ENCODE measurements at places on chromosomes 1 and 21.

DNA sequence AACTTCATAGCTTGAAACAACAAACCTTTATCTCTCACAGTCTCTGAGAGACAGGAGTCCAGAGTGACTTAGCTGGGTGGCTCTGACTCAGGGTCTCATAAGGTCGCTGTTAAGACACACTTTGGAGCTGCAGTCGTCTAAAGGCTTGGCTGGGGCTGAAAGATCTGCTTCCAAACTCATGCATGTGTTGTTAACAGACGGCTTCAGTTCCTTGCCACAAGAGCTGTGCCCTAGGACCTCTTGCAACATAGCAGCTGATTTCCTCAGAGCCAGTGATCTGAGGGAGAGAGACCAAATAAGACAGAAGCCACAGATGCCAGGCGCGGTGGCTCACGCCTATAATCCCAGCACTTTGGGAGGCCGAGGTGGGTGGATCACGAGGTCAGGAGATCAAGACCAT lies 176.8 kb downstream of the DISC1 start:
- no peak for DNase-seq

GRCh38 chr21:46253610-46254124 lies 25.1 kb upstream of the LSS start:
- no peak for DNase-seq

GRCh38 chr1:54391450-54392209 lies 14.6 kb downstream of the SSBP3 start:
- DNase-seq = no peak

- DNase-seq = no peak
Measured at GRCh38 chr1:229889031-229889517, 178.0 kb upstream of the GALNT2 start.

GRCh38 chr1:17711941-17712340 lies 43.2 kb upstream of the ACTL8 start:
- DNase-seq = no peak

DNA sequence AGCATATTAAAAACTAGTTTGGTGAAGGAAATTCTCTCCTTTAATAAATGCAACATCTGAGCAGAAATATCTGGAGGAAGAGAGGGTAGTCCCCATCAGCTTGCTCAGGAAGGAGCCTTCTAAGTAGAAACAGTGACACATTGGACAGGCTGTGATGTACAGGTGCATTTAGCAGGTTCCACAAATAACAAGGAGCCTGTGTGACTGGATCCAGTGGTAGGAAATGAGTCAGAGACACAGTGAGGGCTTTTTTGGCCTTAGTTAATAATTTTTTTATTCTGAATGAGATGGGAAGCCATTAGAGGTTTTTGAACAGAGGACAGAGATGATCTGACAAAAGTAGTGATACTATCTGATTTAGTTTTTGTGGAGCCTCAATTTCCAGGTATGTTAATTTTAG lies 738.9 kb upstream of the PTBP2 start:
- DNase-seq = no peak

DNA sequence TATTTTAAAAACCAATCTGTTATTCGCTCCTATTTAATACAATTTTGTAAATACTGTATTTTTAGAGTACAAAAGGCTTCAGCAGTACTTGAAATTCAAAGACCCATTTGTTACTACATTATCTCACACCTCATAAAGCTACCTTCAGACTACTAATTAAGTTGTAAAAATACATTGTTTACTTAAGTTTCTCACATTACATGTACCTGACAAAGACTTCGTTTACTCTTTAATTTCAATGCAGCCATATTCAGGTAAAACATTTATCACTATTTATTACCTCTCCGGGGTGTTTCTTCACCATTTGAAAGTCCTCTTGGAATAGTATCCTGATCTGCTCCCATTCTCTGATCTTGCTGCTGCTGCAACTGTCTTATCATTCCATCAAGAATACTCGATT lies 55.2 kb downstream of the BRWD1 start:
- DNase-seq = no peak

GRCh38 chr1:220369511-220369910 lies 97.3 kb upstream of the RAB3GAP2 start:
- no peak for DNase-seq

DNA sequence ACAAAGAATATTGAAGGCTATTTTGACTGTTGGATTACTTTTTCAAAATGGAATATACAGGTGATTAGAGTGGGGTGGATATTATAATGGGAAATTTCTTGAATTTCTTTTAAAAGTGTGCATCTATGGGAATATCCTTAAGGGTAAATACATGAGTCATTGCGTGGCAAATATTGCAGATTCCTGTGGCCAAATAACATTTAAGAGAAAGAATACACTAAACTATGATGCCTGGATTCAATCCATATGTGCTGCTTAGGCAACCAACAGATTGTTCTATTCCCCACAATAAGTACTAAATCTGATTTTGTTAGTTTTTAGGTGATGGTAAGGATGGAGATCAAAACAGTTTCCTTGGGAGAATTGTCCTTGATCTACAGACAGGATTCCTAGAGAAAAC lies 119.5 kb downstream of the HMCN1 start:
- DNase-seq = no peak
